T-helper 17 cell (primary cell): ENCODE measurements at places on chromosomes 5 and 9.
A peak's percentile ranks its signal among the peaks of the same experiment; 100 is the strongest.

DNA sequence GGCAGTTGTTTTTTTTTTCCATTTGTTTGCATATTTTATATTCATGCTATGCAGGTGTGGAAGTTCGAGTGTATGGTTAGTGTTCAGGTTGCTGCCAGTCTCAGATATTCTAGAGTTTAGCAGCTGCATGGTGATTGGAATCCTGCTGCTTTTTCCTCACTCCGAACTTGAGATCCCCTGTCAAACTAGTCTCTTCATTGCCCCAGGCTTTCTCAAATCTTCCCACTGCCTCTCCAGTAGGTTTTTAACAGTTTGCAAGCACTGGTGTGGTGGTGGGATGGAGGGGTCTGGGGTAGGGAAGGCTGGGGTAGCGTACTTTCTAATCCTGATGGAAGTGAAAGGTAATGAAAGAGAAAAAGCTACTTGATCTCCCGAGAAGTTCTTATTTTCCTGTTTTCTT is 112.9 kb downstream of the CHSY3 start:
- H3K36me3 ChIP-seq: no peaks in the 10 kb centered on the region
- H3K4me1 ChIP-seq: no peaks in the 10 kb centered on the region
- H3K27ac ChIP-seq: no peak overlapping the region
- no peak overlapping the region for H3K4me3 ChIP-seq
- DNase-seq: no peak

- no peak overlapping the region for H3K27ac ChIP-seq
- peaks cover 5% of the 10 kb centered on the region for H3K36me3 ChIP-seq
- peaks cover 43% of the 10 kb centered on the region for H3K27me3 ChIP-seq
These were observed 670 bp downstream of the EDIL3 start for GRCh38 chr5:84383816-84384603.

- no peak overlapping the region for H3K27ac ChIP-seq
- no peaks in the 10 kb centered on the region for H3K4me1 ChIP-seq
- H3K4me3 ChIP-seq: no peak overlapping the region
- H3K36me3 ChIP-seq: no peaks in the 10 kb centered on the region
- H3K27me3 ChIP-seq: no peaks in the 10 kb centered on the region
- no peak for DNase-seq
These were observed 342.1 kb downstream of the PRR16 start for GRCh38 chr5:120806202-120806601.

GRCh38 chr5:20145240-20145639 is 157.2 kb upstream of the CDH18 start:
- H3K27me3 ChIP-seq: no peaks in the 10 kb centered on the region
- no peaks in the 10 kb centered on the region for H3K36me3 ChIP-seq
- no peak overlapping the region for H3K27ac ChIP-seq
- no peaks in the 10 kb centered on the region for H3K4me1 ChIP-seq

GRCh38 chr9:137880160-137880975 is 2.8 kb downstream of the CACNA1B start:
- H3K36me3 ChIP-seq: peaks cover 2% of the 10 kb centered on the region
- H3K4me3 ChIP-seq: peak overlapping the region; percentile 19
- H3K27me3 ChIP-seq: peaks cover 34% of the 10 kb centered on the region
- H3K4me1 ChIP-seq: peaks cover 2% of the 10 kb centered on the region
- no peak for DNase-seq

- no peaks in the 10 kb centered on the region for H3K36me3 ChIP-seq
- H3K27me3 ChIP-seq: peaks cover 7% of the 10 kb centered on the region
- H3K27ac ChIP-seq: no peak overlapping the region
- no peak overlapping the region for H3K4me3 ChIP-seq
- H3K4me1 ChIP-seq: no peaks in the 10 kb centered on the region
These were observed 124.7 kb upstream of the VLDLR start for GRCh38 chr9:2496934-2497333.

DNA sequence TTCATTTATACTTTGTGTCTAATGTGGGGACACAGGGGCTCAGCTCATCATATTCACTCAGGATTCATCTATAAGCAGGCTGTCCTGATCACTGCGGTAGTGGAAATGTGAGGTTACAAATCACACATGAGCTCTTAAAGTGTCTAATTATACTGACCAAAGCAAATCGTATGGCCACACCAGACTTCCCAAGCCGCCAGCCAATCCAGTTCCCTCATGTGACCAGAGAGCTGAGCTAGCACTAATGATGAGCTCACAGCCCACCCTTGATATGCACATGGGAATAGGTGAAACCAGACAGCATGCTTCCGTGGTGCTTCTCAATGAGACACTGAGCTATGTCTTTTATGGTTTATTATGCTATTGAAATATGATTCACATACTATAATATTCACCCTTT is 17.6 kb downstream of the ECM2 start:
- no peak overlapping the region for H3K4me3 ChIP-seq
- no peak overlapping the region for H3K27ac ChIP-seq
- peaks cover 4% of the 10 kb centered on the region for H3K4me1 ChIP-seq
- no peaks in the 10 kb centered on the region for H3K27me3 ChIP-seq
- DNase-seq: no peak

- no peaks in the 10 kb centered on the region for H3K27me3 ChIP-seq
- no peaks in the 10 kb centered on the region for H3K36me3 ChIP-seq
- peak overlapping the region; percentile 89 for H3K27ac ChIP-seq
- H3K4me1 ChIP-seq: peaks cover 36% of the 10 kb centered on the region
These were observed 168.1 kb upstream of the MAP3K1 start for GRCh38 chr5:56647099-56647850.

DNA sequence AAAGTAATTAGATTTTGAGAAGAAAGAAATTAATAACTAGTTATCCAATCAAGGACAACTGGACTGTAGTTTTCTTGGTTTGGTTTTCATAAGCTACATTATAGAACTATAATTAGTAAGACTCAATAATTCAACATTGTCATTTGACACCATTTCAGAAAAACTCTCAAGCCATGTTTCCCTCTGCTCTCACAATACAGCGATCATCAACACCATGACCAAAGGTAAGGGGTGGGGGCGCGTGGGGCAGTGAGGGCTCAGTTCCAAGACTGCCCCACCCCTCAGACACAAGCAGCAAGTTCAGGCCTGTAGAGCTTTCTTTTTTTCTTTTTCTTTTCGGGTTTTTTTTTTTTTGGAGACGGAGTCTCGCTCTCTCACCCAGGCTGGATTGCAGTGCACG is 6.4 kb downstream of the CMBL start:
- H3K36me3 ChIP-seq: peaks cover 3% of the 10 kb centered on the region
- DNase-seq: no peak
- peaks cover 3% of the 10 kb centered on the region for H3K4me1 ChIP-seq
- no peak overlapping the region for H3K27ac ChIP-seq
- H3K4me3 ChIP-seq: no peak overlapping the region
- H3K27me3 ChIP-seq: peaks cover 17% of the 10 kb centered on the region

DNA sequence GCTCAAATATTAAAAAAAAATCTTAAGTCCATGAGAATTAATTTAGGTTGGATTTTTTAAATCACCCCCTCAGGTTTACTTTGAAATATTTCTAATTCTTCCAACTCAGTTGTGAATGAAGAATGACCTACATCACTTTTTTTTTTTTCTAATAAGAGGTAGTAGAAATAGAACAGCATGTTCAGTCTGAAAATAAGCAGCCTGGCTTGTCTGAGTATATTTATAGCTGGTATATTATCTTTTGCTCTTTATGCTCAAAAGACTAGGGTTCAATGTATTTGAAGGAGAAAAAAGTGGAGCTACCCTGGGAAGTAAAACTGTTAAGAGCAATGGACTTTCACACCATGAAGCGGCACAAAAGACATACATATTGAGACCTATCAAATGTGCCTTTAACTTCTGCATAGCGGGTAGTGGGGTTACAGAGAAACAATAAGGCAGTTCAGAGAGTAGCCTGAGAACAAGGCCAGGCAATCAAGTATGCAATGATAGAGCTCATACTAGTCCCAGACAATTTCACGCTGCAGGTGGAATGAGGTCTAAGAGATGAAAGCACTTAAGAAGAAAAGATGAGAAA is 175.4 kb upstream of the CDH12 start:
- H3K36me3 ChIP-seq: no peaks in the 10 kb centered on the region
- H3K27ac ChIP-seq: no peak overlapping the region
- no peaks in the 10 kb centered on the region for H3K4me1 ChIP-seq
- H3K27me3 ChIP-seq: no peaks in the 10 kb centered on the region

GRCh38 chr5:13524936-13525335 is 419.6 kb downstream of the DNAH5 start:
- H3K4me3 ChIP-seq: no peak overlapping the region
- H3K27me3 ChIP-seq: no peaks in the 10 kb centered on the region
- no peaks in the 10 kb centered on the region for H3K36me3 ChIP-seq
- no peaks in the 10 kb centered on the region for H3K4me1 ChIP-seq
- no peak for DNase-seq

GRCh38 chr5:9411142-9411541 is 134.7 kb downstream of the SEMA5A start:
- H3K4me1 ChIP-seq: no peaks in the 10 kb centered on the region
- no peak overlapping the region for H3K4me3 ChIP-seq
- no peaks in the 10 kb centered on the region for H3K36me3 ChIP-seq
- DNase-seq: no peak
- no peak overlapping the region for H3K27ac ChIP-seq
- H3K27me3 ChIP-seq: no peaks in the 10 kb centered on the region

DNA sequence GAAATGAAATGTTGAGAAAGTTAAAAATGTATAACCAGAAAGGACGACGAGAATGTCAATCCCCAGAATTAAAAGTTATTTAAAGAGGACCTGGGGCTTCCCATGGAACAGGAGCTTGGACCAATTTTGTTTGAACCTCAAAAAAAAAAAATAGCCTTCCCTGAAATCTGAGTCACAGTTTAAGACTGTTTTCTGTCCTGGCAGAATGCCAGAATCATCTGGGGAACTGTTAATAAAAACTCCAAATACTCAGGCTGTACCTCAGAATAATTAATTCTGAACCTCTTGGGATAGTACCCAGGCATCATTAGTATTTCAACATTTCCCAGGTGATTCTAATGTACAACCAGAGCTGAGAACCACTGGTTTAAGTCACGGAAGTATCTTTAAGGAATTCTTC is 102.2 kb upstream of the SLCO6A1 start:
- H3K4me3 ChIP-seq: no peak overlapping the region
- H3K27me3 ChIP-seq: peaks cover 10% of the 10 kb centered on the region
- DNase-seq: no peak
- peaks cover 2% of the 10 kb centered on the region for H3K4me1 ChIP-seq

GRCh38 chr9:73155968-73156864 is 4.6 kb downstream of the ANXA1 start:
- peak overlapping the region; percentile 100 for H3K27ac ChIP-seq
- peaks cover 5% of the 10 kb centered on the region for H3K36me3 ChIP-seq
- H3K27me3 ChIP-seq: no peaks in the 10 kb centered on the region
- H3K4me1 ChIP-seq: peaks cover 40% of the 10 kb centered on the region
- DNase-seq: no peak
- peak overlapping the region; percentile 78 for H3K4me3 ChIP-seq

- H3K4me3 ChIP-seq: no peak overlapping the region
- no peaks in the 10 kb centered on the region for H3K4me1 ChIP-seq
- no peaks in the 10 kb centered on the region for H3K27me3 ChIP-seq
These were observed 56.5 kb upstream of the SPATA31D4 start for GRCh38 chr9:81871695-81872094.

- H3K4me1 ChIP-seq: no peaks in the 10 kb centered on the region
- no peaks in the 10 kb centered on the region for H3K36me3 ChIP-seq
- no peak overlapping the region for H3K27ac ChIP-seq
- no peaks in the 10 kb centered on the region for H3K27me3 ChIP-seq
These were observed 267.5 kb upstream of the GRIA1 start for GRCh38 chr5:153222936-153223335.

DNA sequence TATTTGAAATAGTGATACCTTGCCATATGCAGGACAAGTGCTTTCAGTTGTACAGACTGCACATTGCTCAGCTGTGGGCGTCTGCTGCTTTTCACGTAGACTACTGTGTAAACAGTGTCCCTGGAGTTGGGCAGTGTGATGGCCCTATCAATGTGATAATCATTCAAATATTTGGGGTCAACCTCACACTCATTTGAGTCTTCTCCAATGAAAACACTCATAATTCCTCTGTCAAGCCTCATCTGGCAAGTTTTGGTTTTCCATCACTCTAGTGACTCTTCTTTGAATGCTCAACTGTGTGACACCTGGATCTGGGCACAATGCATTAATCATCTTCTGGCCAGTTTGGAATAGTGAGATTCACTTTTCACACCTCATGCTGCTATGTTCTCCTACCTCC is 64.4 kb downstream of the UGCG start:
- H3K4me1 ChIP-seq: peaks cover 9% of the 10 kb centered on the region
- H3K27ac ChIP-seq: no peak overlapping the region
- DNase-seq: no peak
- H3K36me3 ChIP-seq: no peaks in the 10 kb centered on the region
- H3K4me3 ChIP-seq: no peak overlapping the region

DNA sequence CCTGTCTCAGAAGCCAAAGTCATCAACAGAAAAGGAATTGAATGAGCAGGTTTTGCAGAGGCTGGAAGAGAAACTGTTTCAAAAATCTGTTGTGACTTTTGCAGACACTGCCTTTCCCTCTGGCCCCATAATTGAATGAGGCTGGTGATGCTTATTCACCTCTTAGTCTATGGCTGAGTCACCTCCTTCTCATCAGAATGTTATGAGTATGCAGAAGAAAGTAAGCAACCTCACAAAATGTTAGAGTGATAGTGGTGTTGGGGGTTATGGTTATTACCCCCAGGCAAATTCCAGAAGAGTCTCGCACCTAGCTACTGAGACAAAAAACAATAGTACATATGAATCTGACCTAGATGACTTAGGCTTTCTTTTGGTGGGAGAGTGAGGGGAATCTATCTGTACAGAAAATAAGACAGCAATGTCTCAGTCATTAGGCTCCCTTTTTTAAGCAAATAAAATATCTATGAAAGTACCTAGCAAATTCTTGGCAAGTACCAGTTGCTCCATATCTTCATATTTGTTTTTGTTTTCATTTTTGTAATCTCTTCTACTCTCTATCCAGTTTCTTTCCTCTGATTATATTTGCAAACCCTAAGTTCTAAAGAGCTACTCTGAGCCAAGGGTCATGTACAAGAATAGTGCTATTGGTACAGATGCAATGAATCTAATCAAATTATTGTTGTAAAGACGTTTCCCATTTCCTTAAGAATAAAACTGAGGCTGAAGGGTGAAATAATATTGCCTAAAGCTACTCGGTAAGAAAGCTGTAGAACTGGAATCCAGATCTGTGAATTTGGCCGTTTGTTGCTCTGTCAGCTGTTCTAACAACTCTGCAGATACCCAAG is 498.1 kb upstream of the TNC start:
- no peak for DNase-seq
- H3K36me3 ChIP-seq: no peaks in the 10 kb centered on the region
- H3K4me1 ChIP-seq: no peaks in the 10 kb centered on the region

- DNase-seq: no peak
- no peaks in the 10 kb centered on the region for H3K27me3 ChIP-seq
- H3K4me3 ChIP-seq: no peak overlapping the region
- H3K27ac ChIP-seq: no peak overlapping the region
- H3K4me1 ChIP-seq: no peaks in the 10 kb centered on the region
These were observed 108.4 kb upstream of the SARDH start for GRCh38 chr9:133846483-133847090.

- no peak for DNase-seq
- H3K4me3 ChIP-seq: no peak overlapping the region
- H3K4me1 ChIP-seq: no peaks in the 10 kb centered on the region
- H3K36me3 ChIP-seq: no peaks in the 10 kb centered on the region
- H3K27me3 ChIP-seq: peaks cover 25% of the 10 kb centered on the region
These were observed 99.2 kb downstream of the NFIB start for GRCh38 chr9:14214693-14215092.
